ENCODE measurements at places on chromosomes 4 and X.

- DNase-seq, result no peak
These were observed 68.0 kb downstream of the CCNG2 start for GRCh38 chr4:77225022-77225421.

GRCh38 chr4:3469386-3470243 lies 6.5 kb downstream of the DOK7 start:
- no peak for DNase-seq

GRCh38 chr4:7365462-7366179 lies 69.1 kb downstream of the PSAPL1 start:
- DNase-seq, result no peak

- DNase-seq, result no peak
These were observed 32.3 kb downstream of the BBS12 start for GRCh38 chr4:122764821-122765215.

DNA sequence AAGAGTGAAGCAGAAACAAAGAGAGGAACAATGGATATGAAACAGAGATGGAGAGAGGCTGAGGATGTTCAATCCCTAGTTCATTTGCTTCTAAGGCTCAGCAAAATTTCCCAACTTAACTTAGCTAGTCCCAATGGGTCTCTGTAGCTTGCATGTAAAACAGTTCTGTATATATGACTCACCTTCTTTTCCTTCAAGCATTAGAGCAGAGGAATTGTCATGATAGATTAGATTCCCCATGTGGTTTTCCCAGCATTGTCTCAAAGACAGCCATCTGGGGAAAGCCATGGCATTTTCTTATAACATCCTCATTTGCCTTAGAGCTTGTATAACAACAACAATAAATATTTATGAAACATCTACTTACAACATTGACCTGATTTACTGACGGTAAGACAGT lies 93.9 kb upstream of the GATB start:
- DNase-seq, result no peak

DNA sequence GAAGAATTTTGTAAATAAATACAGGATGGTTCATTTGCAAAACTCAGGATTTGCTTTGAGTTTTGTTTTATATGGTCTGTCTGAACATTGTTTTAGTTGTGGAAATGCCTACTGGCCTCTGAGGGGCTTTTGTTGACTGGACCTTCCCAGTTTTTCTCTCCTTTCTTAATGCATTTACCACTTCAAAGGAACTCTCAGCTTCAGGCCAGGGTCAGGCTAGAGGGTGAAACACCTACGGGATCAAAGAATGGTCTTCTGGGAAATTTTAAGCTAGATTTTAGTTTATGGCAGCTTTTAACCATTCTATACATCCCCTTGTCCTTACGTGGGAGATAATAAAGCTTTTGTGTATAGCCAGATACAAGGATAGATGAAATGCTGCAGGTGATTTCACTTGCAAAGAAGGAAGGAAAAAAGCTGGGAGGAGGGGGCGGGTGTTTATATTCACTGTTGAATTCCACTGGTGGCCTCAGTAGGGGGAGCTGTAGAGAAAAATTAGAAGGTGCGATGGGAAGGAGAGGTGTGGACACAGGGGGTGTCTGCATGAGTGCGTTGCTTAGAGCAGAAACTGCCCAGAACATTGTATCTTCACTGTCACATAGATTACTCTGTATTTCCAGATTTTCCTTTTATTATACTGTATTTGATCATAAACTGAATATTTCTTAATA lies 151.8 kb downstream of the TSPAN5 start:
- DNase-seq, result no peak

DNA sequence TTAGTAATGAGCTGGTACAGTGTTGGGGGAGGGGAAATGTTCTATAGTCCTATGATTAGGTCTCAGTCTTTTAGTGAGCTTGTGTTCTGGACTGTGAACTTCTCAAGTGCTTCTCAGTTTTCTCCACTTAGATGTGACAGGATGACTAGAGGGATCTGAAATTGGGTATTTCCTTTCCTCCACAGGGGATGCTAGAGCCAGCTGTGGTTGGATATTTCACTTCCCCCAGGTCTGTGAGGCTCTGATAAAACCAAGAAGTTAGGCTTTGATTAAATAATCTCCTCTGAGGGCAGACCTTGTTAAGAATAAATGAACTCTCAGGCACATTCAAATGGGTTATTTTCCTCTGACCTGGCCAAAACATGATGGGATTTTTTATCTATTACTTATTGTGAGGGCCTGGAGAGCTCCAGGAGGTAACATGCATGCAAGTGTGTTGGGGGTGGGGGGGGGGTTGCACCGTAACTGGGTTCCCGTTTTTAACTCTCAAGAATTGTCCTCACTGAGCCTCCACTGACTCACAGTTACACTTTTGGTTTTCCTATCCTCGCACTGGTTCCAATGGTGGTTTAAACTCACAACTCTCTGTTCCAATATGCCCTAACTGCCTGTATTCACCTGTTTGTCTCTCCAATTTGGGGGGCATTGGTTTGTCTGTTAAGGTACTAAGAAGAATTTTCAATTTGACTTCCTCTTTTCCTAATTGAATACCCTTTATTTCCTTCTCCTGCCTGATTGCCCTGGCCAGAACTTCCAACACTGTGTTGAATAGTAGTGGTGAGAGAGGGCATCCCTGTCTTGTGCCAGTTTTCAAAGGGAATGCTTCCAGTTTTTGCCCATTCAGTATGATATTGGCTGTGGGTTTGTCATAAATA lies 28.1 kb upstream of the GLRA3 start:
- DNase-seq, result no peak

DNA sequence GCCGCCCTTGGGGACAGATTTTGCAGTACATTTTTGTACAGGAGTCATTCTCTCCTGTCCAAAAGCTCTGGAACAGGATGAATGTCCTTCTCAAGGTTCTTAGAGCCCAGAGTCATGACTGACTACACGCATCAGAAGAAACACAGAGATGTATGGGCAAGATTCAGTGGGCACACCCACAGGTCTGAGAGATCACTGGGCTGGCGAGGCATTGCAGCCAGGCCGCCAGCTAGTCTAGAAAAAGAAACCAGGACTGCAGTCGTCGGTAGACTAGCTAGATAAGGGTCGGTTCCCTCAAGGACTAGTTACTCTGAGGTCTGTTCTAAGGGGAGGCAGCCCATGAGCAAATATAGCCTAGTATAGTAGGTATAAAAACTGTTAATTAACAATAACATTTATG lies 19.8 kb downstream of the GBA3 start:
- no peak for DNase-seq

GRCh38 chrX:25869761-25870160 lies 268.4 kb upstream of the MAGEB18 start:
- DNase-seq, result no peak

- no peak for DNase-seq
These were observed 33.5 kb downstream of the TMEM164 start for GRCh38 chrX:110036162-110037033.

DNA sequence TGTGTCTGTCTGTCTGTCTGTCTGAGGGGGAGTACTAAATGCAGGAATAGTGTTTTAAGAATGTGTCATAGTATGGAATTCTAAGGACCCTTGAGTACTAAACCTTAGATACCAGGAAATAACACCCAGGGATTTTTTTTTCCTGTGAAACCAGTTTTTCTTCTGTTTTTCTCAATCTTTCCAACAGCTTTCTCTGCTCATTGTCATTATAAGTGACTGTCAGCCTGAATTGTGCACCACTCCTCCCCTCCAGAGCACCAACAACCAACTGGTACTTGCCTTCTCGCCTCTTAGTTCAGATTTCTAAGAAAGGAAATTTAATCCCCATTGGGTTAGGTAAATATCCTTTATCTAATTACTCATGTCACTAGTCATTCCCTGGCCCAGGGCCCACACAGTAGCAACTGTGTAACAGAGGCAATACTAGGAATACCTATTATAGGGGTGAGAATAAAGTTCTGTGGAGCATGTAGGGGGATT lies 320.6 kb downstream of the ADGRL3 start:
- DNase-seq, result no peak

DNA sequence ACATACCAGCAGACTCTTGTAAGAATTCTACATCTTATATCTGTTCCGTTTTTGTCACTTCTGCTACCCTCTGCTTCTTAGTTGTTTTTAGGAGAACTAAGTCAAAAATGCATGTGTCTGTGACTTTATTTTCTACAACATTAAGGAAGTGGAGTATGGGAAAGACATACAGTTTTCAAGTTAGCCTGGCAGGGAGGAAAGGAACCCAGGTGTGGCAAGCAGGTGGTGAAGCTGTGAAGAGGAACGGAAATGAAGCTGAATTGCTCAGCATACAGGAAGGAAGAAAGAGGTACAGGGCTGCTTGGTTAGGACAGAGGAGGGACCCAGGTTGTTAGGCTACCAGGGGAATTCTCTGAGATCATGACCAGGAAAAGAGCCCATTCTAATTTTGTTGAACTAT lies 9.4 kb downstream of the GPRIN3 start:
- DNase-seq, result no peak

DNA sequence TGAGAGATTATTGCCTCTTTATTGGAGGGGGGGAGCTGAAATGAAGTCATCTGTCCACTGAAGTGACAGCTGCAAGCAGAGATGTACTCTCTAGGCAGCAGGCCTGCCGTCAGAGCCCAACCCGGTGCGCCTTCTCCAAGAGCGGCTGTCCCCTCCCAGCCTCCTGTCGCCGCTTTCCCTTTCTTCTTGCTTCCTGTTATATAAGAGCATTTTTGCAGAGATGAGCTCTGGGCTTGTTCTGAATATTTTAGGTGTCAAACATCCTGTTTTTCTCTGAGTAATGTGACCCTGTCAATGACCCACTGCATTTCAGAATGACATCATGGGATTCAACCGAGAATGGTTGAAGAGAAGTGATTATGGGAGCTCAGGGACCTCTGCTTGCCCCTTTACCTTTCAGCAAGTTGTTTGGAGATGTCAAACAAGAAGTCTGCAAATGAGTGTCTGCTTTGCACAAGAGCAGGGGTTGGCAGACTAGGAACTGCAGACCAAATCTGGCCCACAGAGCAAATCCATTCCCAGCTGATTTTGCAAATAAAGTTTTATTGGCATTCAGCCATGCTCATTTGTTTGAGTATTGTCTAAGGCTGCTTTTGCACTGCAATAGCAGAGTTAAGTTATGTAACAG lies 79.9 kb downstream of the SLC9A6 start:
- peak; percentile 73 for DNase-seq

- no peak for DNase-seq
These were observed 7.4 kb upstream of the FGFRL1 start for GRCh38 chr4:1004071-1004418.

DNA sequence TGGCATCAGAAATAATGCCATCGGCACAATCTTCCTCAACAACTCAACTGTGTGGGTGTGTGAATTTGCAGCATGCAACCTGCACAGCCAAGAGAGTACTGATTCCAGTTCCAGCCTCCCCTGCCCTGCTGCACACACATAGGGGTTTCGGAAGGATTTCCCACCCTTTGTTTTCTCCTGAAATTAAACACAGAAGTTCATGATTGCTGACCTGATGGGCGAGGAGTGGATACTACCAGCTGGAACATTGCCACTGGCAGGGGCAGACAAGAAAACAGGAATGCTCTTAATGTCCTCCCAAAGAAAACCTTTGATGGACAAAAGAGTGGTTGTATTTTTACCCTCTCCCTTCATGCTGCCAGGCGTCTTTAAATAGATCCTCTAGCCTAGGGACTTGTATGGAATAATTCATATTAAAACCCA lies 4.8 kb downstream of the NDP start:
- no peak for DNase-seq

DNA sequence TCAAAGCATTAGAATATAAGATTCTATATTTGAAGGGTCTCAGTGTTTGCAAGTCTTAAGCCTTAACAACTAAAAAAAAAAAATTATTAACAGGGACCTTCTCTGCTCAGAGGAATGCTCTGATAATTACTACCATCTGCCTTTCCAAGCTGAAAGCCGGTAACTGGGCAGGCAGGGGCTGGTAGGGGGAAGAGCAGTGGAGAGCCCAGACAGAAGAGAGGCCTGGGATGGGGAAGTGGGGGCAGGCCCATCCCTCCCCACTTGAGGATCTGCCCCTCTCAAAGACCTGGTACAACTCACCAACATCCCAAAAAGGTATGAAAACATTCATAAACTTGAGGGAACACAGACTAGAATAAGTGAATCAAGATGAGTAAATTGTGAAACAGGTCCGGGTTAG lies 113.9 kb downstream of the QDPR start:
- DNase-seq, result no peak

- DNase-seq, result no peak
These were observed 4.1 kb upstream of the PHF8 start for GRCh38 chrX:54048412-54048811.

- DNase-seq, result no peak
These were observed 10.0 kb downstream of the ADAM29 start for GRCh38 chr4:174928174-174928573.

DNA sequence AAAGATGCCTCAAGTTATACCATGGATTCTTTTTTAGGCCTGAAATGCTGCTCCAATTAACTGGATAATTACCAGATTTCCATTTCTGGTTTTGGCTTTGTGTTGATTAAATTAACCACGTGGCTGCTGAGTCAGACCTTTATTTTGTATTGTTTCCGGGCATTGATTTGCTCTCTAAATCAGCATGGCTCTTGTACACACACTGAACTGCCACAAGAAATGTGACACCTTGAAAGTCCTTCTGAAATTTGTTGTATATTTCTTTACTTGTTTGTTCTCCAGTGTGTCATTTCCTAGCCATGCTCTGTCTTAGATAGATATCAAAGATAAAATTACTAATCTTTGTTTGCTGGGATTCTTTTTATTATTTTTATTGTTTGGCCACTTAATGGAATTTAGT lies 11.7 kb downstream of the MTTP start:
- no peak for DNase-seq

GRCh38 chrX:87941841-87942240 lies 424.2 kb downstream of the KLHL4 start:
- no peak for DNase-seq

- DNase-seq, result no peak
These were observed 395.2 kb downstream of the MID1IP1 start for GRCh38 chrX:39196192-39197102.

- no peak for DNase-seq
These were observed 28.3 kb downstream of the LANCL3 start for GRCh38 chrX:37599729-37600128.

DNA sequence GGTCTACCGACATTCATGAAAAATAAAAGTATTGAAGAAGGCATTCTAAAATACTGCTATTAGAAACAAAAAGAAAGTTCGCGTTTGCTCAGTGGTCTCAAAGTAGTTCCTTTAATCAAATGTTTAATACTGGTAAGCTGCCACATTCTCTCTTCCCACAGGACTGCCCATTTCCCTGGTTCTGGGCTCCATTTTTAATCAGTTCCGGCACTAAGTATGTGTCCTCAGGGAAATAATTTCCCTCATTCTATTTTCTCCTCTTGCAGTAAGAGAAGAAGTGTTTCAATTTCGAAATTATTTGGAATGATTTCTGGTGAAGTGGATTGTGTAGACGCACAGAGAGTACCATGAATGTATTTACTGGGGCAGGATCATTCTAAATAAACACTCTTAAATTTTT lies 17.5 kb downstream of the VCX3A start:
- no peak for DNase-seq

DNA sequence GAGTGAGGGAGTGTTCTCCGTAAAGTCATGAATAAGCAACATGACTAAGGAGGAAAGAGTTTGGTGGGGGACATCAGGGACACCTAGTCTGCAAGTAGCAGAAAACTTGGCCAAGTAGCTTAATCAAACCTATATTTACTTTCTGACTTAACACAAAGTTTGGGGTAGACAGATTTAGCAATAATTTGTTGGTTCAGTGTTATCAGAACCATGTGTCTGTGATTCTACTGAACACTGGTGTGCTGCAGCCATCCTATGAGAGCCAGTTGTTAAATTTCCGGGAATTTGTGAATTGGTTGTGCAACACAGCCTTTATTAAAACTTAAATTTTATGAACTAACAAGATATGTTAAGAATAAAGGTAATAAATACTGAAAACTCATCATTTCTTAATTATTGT lies 469.3 kb downstream of the C4orf33 start:
- no peak for DNase-seq

GRCh38 chr4:136554033-136554432 lies 978.3 kb downstream of the PCDH18 start:
- DNase-seq, result no peak

All from left forelimb (tissue), 1 donor.